Stimulated activated CD4-positive, alpha-beta T cell treated with anti-CD3 and anti-CD28 coated beads, Interleukin-15, amount 100 ng/mL, for 1 hour (primary cell): ENCODE measurements at places on chromosomes 12 and 14.

DNA sequence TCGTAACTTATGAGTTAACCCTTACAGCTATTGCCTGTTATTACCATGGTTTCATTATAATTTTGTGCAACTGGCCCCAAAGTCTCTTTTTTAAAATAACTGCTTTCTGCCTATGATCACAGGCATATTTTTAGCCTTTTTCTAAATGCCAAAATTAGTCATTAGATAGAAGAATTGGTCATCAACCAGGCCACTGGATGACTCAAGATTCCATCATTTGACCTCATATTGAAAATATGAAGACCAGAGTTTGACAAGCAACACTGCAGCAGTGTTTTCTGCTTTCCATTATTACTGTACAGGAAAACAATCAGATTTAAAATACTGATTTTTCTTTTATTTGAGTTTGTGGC lies 54.7 kb upstream of the OTOGL start:
- no peak for DNase-seq

DNA sequence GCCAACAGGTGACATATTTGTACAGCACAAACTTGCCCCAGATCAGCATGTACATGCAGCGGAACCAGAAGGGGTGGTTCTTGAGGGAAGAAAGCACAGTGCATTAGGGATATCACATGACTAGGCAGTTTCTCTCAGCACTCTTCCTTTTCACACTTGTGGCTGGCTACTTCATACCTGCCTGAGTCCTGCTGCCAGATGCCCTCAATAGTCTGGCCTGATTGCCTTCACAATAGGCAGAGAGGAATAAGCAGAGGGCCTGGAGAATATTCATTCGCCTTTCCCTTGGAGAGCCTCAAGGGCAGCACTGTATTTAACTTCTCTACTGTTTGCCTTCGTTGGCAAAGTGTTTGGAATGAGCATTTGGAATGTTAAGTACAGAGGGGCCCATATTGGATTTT lies 7.9 kb downstream of the EMG1 start:
- DNase-seq = no peak

DNA sequence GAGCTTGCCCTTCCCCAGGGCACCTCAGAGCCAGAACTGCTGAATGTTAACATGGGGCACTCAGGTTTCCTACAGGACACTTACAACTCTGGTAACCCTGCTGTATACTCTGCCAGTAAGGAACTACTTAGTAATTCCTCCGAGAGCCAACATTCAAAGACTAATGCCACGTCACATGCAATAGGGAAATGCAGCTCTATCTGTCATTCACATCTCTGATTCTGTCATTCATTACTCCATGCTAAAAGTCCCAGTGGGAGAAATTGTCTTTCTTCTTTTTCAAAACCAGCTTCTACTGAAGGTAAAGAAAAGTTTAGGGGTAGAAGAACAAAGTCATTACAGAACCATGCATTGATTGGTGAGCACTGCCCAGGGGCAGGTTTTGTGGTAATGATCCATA lies 189.2 kb downstream of the DAD1 start:
- DNase-seq = no peak

- DNase-seq = peak; percentile 8
Observed at GRCh38 chr14:65336191-65336591, 76.3 kb upstream of the FUT8 start.

DNA sequence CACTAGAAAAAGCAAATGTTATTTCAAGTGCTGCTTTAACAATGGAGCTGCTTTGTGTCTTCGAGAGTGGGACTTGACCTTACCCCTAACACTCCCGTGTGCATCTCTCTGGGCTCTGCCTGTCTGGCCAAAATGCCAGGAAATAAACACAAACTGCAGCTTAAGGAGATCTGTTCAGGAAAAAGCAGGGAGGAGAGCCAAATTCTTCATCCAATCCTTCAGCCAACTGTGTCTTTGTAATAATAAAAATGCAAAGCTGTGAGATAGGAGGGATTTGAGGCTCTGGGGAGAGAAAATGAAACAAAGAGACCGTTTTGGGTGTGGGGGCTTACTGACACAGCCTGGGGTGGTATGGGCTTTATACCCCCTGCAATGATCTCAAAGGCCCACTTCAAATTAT lies 85.8 kb upstream of the WSCD2 start:
- DNase-seq = no peak

GRCh38 chr14:65723348-65723747 lies 310.8 kb downstream of the FUT8 start:
- DNase-seq = no peak

DNA sequence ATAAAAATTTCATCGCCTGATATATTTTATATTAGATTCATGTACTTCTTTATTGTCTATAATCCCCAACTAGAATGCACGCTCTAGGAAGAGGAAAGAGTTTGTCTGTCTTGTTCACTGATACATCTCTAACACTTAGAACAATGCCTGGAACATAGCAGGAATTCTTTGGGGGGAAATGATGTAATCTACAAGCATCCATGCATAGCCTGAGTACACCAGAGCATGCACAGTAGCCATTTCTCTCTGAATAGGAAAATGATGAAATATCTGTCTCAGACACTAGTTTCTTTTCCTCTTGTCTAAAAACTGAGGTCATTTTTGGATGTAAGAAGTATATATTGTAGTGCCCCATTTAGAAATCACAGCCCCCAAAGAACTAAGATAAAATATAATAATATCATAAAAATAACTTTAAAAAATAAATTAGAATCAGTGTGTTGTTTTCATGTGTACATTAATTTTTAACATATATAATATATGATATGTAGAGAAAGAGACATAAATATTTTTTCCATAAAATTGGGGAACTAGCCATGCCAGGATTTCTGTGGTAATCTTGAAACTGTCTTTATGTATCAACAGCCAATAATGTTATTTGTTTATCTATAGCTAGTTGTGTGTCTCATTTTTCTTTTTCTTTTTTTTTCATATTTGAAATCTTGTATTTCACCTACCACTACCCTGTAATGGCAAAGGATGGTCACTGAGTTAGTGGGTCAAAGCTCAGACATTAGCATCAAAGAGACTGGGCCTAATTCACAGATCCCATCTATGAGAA lies 155.6 kb upstream of the TMCC3 start:
- DNase-seq = no peak

- DNase-seq = no peak
Observed at GRCh38 chr12:118330421-118331018, 42.2 kb downstream of the TAOK3 start.

GRCh38 chr12:112944024-112944690 lies 5.9 kb downstream of the OAS3 start:
- DNase-seq = no peak

GRCh38 chr12:22018860-22019259 lies 27.2 kb upstream of the CMAS start:
- DNase-seq = no peak

DNA sequence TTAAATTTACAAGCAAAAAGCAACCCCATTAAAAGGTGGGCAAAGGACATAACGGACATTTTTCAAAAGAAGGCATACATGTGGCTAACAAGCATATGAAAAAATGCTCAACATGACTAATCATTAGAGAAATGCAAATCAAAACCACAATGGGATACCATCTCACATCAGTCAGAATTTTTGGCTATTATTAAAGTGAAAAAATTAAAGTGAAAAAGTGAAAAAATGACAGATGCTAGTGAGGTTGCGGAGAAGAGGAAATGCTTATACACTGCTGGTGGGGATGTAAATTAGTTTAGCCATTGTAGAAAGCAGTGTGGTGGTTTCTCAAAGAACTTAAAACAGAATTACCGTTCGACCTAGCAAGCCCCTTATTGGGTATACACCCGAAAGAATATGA lies 7.9 kb downstream of the OTOGL start:
- DNase-seq = no peak

DNA sequence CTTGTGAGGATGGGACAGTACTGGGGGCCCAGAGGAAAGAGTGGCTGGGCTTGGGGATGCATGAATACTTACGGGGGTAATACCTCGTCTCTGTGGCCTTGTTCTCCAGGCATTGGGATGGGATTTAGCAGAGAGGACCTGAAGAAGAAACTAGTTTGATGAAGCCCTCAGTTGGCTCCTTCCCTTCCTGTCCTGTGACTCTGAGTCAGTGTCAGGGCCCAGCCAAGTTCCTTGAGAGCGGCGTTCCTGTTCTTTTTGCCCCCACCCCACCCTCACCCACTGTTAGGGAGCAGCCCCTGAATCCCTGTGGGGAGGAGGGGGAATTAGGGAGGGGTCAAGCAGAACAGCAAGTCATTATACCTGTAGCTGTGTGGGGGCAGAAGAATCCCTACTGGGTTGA lies 5.2 kb upstream of the LRP1-AS start:
- DNase-seq = no peak

DNA sequence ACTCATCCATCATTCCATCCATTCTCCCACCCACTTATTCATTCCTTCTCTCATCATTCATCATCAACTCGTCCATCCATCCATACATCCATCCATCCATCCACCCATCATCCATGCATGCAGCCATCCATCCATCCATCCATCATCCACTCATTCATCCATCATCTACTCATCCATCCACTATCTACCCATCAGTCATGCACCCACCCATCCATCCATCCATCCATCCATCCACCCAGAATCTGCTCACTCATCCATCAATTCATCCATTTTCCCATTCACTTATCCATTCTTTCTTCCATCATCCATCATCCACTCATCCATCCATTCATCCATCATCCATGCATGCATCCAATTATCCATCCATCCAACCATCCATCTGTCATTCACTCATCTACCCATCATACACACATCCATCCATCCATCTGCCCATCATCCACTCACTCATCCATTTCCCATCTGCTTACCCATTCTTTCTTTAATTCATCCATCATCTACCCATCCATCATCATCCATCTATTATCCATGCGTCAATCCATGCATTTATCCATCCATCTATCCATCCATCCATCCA lies 107.1 kb upstream of the WSCD2 start:
- DNase-seq = no peak

DNA sequence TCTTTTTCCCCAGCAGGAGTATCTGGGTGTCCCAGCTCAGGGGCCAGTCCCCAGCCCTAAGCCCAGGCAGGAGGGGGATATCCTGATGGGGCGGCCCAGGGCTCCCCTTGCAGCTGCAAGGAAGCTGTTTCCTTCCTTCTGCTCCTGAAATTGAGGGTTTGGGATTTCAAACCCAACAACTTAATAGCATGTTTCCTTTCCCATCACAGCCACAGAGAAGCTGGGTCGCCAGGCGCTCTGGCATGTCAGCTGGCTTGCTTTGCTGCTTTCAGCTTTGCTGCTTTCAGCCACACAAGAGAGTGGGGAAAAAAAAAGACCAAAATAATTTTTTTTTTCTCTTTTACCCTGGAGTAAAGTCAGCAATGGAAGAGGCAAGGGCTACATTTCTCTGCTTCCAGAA lies 30.0 kb downstream of the HVCN1 start:
- DNase-seq = no peak

DNA sequence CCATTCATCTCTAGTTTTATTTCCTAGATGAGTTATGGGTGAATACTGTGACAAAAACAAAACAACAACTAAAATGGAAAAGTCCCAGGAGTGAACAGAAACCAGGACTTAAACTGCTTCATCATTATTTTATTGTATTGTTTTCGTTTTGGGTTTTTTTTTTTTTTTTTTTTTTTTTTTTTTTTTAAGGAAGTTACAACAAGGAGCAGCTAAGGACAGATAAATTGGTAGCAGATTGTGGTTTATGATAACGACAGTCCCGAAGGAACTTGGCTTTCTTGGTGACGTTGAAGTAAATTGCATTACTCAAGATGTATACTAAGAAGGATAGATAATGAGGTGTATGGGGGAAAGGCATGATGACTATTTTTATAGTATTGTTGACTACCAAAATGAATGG lies 866.3 kb downstream of the NRXN3 start:
- DNase-seq = no peak

DNA sequence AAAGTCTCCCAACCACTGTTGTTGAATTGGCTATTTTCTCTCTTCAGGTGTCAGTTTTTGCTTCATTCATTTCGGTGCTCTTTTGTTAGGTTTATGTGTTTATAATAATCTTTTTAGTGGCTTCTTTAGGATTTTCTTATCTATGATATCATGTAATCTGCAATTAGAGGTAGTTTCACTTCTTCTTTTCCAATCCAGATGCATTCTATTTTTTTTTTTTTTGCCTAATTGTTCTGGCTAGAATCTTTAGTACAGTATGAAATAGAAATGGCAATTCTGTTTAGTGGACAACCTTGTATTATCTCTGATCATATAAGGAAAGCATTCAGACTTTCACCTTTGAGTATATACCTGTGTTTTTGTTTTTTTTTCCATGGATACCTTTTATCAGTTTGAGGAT lies 17.4 kb downstream of the CNOT2 start:
- DNase-seq = no peak

GRCh38 chr12:110174373-110174996 lies 50.3 kb downstream of the IFT81 start:
- DNase-seq = no peak

- DNase-seq = no peak
Observed at GRCh38 chr12:113005762-113006161, 27.4 kb downstream of the OAS2 start.

DNA sequence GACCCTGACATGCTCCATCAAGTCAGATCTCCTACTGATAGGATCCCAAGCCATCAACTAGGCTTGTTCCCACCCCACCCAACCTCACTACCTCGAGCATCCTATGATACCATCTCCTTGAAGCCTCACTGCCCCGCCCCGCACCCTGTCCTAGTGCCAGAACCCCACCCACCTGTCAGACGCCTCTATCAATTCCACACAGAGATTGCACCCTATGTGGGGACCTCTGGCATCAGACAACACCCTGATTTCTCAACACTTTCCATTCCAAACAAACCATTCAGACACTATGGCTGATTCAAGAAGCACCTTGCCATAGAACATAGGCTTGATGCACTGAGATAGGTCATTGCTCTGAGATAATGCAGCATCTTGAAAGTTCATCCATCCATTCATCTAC lies 3.1 kb upstream of the GLTP start:
- DNase-seq = no peak

- DNase-seq = no peak
Observed at GRCh38 chr12:112430929-112431328, 12.2 kb downstream of the PTPN11 start.

GRCh38 chr12:724194-724855 lies 28.1 kb upstream of the WNK1 start:
- no peak for DNase-seq

DNA sequence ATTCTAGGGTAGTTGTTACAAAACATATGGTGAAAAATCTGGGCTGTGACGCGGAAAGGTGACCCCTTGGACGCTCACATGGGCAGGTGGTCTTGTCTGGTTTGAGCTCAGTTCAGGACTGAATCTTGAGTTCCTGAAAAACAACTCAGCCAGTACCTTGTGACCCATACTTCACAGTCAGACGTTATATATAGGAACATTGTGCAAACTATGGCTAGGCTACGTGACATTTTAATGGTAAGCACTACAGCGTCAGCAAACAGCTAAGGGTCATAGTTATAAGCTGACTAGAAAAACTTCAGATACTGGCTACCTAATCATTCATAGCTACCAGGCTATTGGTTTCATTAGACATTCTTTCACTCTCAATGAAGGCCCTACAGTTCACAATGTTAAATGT lies 14.8 kb upstream of the EDDM3A start:
- DNase-seq = no peak

DNA sequence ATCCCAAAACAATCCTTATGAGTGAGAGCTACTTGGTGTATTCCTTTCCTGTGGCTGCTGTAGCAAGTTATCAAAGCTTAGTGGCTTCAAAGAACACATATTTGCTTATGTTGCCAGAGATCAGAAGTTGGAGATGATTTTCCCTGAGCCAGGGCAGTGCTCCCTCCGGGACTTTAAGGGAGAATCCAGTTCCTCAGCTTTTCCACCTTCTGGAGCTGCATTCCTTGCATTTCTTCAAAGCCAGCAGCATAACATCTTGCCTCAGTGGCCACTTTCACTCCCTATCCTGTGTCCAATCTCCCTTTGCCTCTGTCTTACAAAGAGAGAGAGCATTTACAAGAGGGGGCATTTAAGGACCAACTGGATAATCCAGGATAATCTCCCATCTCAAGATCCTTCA lies 33.7 kb downstream of the P2RX7 start:
- DNase-seq = no peak
